Progenitor cell of endocrine pancreas (in vitro differentiated cells): ENCODE measurements at places on chromosomes 3 and 15.

DNA sequence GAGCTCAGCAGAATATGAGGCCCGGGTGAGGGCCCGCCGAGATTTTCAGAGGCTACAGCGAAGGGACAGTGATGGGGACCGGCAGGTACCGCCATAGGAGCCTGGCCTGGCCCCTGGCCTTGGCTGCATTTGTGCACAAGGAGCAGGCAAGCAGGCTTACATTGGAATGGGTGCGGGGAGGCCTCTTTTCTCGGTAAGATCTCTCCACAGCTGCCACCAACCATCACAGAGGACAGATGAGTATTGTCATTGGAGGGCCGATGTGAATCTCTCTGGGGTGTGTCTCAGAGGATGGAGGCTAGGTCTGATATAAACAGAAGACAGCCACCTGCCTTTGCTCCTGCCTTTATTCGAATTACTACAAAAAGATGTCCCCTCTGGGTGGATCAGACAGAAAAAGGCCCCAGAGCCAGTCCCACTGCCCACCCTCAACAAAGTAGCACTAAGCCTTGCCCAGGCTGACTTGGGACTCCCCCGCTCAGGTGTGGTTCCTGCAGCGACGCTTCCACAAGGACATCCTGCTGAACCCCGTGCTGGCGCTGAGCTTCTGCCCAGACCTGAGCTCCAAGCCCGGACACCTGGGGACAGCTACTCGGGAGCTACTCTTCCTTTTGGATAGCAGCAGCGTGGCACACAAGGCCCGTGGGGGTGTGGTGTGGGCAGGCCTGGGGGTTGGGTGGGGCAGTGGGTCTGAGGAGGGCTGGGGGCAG lies 5.4 kb downstream of the VWA5B2 start:
- DNase-seq, result no peak
- no peak overlapping the region for H3K4me3 ChIP-seq
- H3K27ac ChIP-seq, result no peak overlapping the region
- peaks cover 30% of the 10 kb centered on the region for H3K27me3 ChIP-seq

- no peak overlapping the region for H3K4me3 ChIP-seq
- no peak for DNase-seq
- peaks cover 12% of the 10 kb centered on the region for H3K4me1 ChIP-seq
- no peaks in the 10 kb centered on the region for H3K27me3 ChIP-seq
- peak overlapping the region; percentile 35 for H3K27ac ChIP-seq
- no peaks in the 10 kb centered on the region for H3K36me3 ChIP-seq
These were observed 24.8 kb downstream of the TYRO3 start for GRCh38 chr15:41583795-41584194.

- peak; percentile 29 for DNase-seq
- no peak overlapping the region for H3K4me3 ChIP-seq
- no peaks in the 10 kb centered on the region for H3K27me3 ChIP-seq
- H3K4me1 ChIP-seq, result peaks cover 12% of the 10 kb centered on the region
- H3K27ac ChIP-seq, result no peak overlapping the region
- H3K36me3 ChIP-seq, result peaks cover 1% of the 10 kb centered on the region
These were observed 157.7 kb upstream of the FAM3D start for GRCh38 chr3:58824285-58824684.

DNA sequence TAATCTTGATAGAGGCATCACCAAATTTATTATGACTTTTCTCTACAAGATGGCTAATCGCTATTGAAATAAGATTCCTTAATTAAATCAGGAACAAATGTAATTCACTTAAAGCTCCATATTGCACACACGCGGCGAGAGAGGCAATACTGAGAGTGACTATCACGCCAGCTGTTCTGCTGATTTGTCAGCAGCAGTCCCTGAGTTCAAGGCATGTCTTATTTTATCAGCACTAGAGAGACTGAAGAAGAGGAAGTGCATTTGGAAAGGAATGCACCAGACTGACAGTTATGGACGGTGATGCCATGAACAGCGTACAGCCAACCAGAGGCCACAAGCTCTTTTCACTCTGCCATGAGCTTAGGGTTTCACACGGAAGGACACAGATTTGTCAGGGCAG lies 83.6 kb upstream of the SLCO3A1 start:
- peaks cover 59% of the 10 kb centered on the region for H3K27me3 ChIP-seq
- DNase-seq, result no peak
- peaks cover 3% of the 10 kb centered on the region for H3K4me1 ChIP-seq
- no peaks in the 10 kb centered on the region for H3K36me3 ChIP-seq

DNA sequence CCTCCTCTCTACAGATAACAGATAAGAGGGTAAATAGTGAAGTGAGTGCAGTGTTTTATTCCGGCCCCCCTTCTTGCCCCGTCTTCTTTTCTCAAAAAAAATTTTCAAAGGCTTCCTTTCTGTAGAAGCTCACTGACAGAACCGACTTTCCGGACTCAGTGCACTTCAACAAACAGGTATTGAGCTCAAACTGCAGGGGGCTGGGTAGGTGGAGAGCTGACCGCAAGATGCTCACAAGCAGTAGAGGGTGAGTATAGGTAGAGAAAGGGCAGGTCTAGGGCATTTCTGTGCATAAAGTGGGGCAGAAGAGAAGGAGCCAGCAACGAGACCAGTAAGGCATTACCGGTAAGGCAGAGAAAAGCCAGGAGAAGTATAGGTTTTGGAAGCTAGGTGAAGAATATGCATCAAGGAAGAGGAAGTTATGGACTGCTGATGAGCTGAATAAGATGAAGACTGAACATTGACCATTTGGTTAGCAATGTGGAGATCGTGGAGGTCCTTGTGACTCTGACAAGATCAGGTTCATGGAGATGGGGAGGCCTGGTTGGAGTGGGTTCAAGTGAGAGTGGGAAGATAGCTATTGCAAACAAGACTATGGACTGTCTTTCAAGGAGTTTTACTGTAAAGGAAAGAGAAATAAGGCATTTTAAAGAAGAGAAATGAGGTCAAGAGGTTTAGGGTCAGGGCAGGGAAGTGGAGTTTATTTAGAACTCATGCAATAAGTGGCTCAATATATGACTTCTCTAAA lies 97.4 kb downstream of the ST6GAL1 start:
- H3K4me1 ChIP-seq, result peaks cover 33% of the 10 kb centered on the region
- H3K27ac ChIP-seq, result no peak overlapping the region
- H3K27me3 ChIP-seq, result no peaks in the 10 kb centered on the region
- H3K36me3 ChIP-seq, result peaks cover 14% of the 10 kb centered on the region
- no peak overlapping the region for H3K4me3 ChIP-seq

DNA sequence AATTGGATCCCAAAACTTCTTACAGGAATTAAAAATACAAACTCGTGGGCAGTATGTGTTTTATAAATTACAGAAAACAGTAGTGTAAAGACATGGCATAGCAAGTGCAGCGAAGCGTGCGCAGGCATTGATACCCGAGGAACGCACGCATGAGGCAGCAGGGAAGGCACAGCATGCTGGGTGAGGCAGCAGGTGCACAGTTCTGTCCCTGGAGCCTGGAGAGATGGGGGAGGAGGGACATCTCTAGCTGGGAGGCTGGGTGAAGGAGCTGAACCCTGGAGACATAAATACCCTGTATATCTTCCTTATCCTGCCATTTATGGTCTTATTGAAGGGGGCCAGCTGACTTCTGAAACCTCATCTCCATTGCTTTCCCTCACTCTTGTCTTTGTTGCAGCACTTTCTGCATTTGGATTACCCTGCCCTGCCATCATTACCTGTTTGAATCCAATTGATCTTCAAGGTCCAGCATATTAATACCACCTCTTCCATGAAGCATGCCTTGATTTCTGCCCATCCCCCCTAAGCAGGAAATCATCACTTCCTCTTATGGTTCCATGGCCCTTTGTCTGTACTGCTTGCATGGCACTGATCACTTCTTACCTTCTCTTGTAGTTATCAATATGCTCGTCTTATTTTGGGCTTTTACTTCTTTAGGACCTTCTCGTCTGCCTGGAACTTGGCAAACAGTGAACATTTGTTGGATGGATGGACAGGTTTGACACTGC lies 20.5 kb downstream of the LPP start:
- H3K4me1 ChIP-seq, result peaks cover 50% of the 10 kb centered on the region
- peak overlapping the region; percentile 39 for H3K27ac ChIP-seq
- no peak for DNase-seq
- peaks cover 14% of the 10 kb centered on the region for H3K36me3 ChIP-seq
- no peak overlapping the region for H3K4me3 ChIP-seq

- no peak for DNase-seq
- peak overlapping the region; percentile 10 for H3K27ac ChIP-seq
- no peak overlapping the region for H3K4me3 ChIP-seq
- peaks cover 2% of the 10 kb centered on the region for H3K36me3 ChIP-seq
- H3K4me1 ChIP-seq, result peaks cover 6% of the 10 kb centered on the region
These were observed 71.6 kb downstream of the ADCY5 start for GRCh38 chr3:123377243-123377740.

DNA sequence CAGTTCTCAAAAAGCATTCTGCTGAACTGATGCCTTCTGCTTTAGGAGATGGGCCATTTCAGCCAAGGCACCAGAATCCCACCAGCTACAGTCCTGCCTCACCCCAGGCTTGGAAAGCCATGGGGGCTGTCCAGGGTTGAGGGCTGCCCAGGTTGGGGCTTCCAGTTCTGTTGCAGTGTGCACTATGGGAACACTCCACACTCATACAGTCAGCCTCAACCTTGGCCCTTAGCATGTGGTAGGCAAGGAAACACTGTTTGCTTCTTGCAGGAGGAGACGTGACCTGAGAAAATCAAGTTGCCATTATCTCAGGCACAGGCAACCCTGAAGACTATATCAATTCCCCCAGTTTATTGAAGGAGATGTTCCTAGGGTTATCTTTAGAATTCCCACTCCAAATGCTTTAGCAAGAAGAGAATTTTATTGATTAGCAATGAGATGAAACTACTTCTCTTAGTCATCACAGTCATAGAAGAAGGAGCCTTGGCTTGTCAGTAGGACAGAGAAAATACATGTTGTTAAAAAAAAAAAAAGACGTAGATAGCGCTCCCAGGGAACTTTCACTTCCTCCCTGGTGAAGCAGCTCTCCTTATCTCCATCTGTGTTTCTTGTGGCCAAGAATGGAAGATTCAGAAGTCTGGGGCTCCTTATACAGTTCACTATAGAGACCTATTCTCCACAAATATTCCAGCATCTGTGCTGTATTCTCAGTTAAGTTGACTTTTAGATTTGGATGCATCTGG lies 38.3 kb upstream of the IL12A start:
- no peak overlapping the region for H3K27ac ChIP-seq
- H3K27me3 ChIP-seq, result peaks cover 5% of the 10 kb centered on the region
- DNase-seq, result no peak
- no peaks in the 10 kb centered on the region for H3K36me3 ChIP-seq
- H3K4me1 ChIP-seq, result no peaks in the 10 kb centered on the region

DNA sequence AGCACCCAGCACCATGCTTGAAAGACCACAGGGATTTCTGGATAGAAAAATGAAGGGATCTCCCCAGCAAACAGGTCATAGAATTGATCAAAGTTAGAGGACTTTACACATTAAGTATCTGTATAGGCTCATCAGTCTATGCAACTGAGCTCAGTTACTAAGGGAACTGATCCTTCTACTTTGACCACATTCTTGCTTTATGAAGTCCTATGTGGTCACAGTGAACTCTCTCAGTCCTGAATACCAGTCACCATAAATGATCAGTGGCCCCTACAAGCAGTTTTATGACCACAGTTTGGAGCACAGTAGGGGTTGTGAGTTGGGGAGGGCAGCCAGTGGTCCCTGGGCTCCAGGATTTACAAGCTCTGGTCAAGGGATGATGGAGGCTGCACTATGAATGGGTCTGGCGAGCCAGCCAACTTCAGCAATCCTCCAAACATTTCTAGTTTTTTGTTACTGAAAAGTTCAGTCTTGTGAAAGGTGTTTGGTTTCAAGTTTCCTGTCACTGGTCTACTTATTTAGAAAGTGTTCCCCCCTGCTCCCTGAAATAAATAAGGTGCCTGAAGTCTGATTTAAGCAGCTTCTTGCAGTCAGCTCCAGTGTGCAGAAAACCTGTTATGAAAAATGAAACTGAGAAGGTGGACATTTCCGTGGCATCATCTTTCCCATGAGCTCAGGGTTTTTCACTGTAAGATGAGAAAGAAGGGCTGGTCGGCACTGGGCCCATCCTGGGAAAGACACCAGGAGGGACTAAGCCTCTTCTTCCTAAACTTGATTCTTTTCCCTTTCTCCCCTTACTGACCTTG lies 75.5 kb downstream of the DAPK2 start:
- H3K4me1 ChIP-seq, result peaks cover 6% of the 10 kb centered on the region
- H3K4me3 ChIP-seq, result no peak overlapping the region
- H3K27me3 ChIP-seq, result no peaks in the 10 kb centered on the region
- H3K36me3 ChIP-seq, result no peaks in the 10 kb centered on the region
- no peak for DNase-seq

GRCh38 chr15:83848315-83849050 lies 194.6 kb downstream of the ADAMTSL3 start:
- H3K4me3 ChIP-seq, result no peak overlapping the region
- no peaks in the 10 kb centered on the region for H3K4me1 ChIP-seq
- no peaks in the 10 kb centered on the region for H3K36me3 ChIP-seq
- no peak for DNase-seq

- peaks cover 26% of the 10 kb centered on the region for H3K4me1 ChIP-seq
- H3K4me3 ChIP-seq, result peak within 1 kb of the TSS; percentile 85
These were observed at the start of gene TJP1 for GRCh38 chr15:29822100-29822683. Gene TJP1 (minus strand): TSS chr15:29822468. CDS start chr15:29822028, 440 bp downstream.

- H3K27ac ChIP-seq, result no peak overlapping the region
- peaks cover 2% of the 10 kb centered on the region for H3K27me3 ChIP-seq
- H3K4me1 ChIP-seq, result peaks cover 2% of the 10 kb centered on the region
These were observed 24.6 kb upstream of the MCCC1 start for GRCh38 chr3:183123891-183124290.

GRCh38 chr15:85024509-85025336 lies 43.1 kb downstream of the PDE8A start:
- peaks cover 30% of the 10 kb centered on the region for H3K4me1 ChIP-seq
- no peaks in the 10 kb centered on the region for H3K27me3 ChIP-seq
- H3K36me3 ChIP-seq, result no peaks in the 10 kb centered on the region
- H3K4me3 ChIP-seq, result no peak overlapping the region

DNA sequence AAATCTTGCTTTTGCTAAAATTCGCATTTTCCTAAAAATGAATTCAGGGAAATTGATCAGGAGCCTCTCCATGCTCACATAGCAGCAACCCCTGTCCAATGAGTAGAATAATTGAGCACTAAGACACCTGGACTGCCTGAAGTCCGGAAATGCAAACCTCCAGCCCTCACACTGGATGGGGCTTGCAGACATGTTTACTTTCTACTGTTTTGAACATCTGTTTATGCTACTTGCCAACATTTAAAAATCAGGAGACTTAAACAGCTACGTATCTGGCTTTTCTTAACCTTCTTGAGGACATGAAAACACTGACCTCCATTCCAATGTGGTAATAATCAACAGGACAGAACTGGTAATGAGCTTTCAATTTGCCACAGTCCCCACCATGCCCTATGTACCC lies 184.4 kb downstream of the SHOX2 start:
- no peaks in the 10 kb centered on the region for H3K27me3 ChIP-seq
- no peaks in the 10 kb centered on the region for H3K36me3 ChIP-seq
- no peak overlapping the region for H3K4me3 ChIP-seq
- peaks cover 10% of the 10 kb centered on the region for H3K4me1 ChIP-seq
- DNase-seq, result no peak
